ENCODE measurements at places on chromosomes 12 and 14.
A peak's percentile ranks its signal among the peaks of the same experiment; 100 is the strongest.

DNA sequence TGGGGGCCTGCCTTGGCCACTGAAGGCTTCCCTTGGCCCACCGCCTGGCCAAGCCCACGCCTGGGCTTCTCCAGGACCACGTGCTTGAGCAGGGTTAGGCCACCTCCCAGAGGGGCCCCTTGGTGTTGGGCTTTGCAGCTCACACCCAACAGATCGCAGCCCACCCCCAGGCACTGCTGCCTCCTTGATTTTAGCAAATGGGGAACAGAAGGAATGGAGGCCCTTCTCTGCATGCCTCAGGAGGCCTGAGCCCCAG, 23.3 kb downstream of the RAB35 start:
- no peak for DNase-seq

DNA sequence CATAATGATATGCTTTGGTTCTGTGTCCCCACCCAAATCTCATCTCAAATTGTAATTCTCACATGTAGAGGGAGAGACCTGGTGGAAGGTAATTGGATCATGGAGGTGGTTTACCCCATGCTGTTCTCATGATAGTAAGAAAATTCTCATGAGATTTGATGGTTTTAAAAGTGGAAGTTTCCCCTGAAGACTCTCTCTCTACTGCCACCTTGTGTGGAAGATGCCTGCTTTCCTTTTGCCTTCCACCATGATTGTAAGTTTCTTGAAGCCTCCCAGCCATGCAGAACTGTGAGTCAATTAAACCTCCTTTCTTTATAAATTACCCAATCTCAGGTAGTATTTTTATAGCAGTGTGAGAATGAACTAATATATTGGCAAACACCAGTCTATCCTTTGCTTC, 260.4 kb upstream of the PPFIA2 start:
- DNase-seq = no peak

- DNase-seq = no peak
Observed at GRCh38 chr12:105273601-105274000, 37.6 kb upstream of the APPL2 start.

DNA sequence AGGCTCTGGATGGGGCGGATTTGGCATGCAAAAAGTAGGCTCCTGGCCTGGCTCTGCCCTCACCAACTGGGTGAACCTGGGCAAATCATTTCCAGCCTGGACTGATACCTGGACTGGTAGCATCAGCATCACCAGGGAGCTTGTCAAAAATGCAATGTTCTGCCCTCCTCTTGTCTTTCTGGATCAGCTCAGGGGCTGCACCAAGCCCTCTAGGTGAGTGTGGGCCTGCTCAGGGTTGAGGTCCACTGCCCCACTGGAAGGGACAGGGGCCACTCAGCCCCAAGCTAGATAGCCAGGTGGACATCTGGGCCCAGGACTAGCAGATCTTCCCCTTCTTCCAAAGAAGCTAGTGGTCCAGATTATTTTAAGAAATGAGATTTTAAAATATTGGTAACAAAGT, 99.6 kb downstream of the RBM19 start:
- DNase-seq = no peak

DNA sequence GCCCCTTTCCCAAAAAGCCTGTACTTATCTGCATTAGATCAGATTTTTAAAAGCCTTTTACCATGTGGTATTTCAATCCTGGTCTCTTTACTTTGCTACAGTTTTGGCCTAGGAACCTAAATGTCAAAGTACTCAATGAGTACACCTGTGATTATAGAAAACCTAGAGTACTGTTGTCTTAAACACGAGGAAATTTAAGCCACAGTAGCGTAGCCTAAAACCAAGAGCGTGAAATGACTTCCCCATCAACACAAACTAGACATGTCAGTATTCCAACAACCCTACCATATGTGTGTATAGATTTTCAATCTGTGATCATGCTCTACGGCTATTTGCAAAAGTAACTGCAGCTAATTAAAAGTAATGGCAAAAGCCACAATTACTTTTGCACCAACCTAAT, 52.7 kb upstream of the OR5AU1 start:
- DNase-seq = no peak

GRCh38 chr12:96474206-96474605, 15.2 kb upstream of the CFAP54 start:
- DNase-seq = no peak

- DNase-seq = no peak
Observed at GRCh38 chr12:82682326-82682725, 4.4 kb upstream of the TMTC2 start.

- no peak for DNase-seq
Observed at GRCh38 chr12:57236925-57237595, 7.5 kb downstream of the SHMT2 start.

- DNase-seq = no peak
Observed at GRCh38 chr12:81222846-81223592, 145.1 kb downstream of the ACSS3 start.

GRCh38 chr12:52213564-52214420, 19.3 kb upstream of the KRT7 start:
- DNase-seq = peak; percentile 87

- DNase-seq = no peak
Observed at GRCh38 chr14:93737634-93738033, 50.7 kb downstream of the PRIMA1 start.

DNA sequence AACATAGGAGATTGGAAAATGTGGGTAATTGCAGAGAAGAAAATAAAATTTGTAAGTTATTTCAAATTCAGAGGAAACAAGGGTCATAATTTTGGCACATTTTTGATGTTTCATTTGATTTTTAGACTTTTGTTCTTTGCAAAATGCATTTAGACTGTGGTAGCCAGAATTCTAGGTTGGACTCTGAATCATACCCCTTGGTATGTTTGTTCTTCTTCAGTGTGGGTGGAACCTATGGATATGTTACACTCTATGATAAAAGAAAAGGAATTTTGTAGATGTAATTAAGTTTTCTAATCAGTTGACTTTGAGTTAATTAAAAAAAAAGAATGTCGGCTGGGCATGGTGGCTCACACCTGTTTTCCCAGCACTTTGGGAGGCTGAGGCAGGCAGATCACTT, 827.0 kb downstream of the AACS start:
- no peak for DNase-seq

GRCh38 chr14:101464310-101464983, 96.8 kb upstream of the DIO3 start:
- DNase-seq = no peak

DNA sequence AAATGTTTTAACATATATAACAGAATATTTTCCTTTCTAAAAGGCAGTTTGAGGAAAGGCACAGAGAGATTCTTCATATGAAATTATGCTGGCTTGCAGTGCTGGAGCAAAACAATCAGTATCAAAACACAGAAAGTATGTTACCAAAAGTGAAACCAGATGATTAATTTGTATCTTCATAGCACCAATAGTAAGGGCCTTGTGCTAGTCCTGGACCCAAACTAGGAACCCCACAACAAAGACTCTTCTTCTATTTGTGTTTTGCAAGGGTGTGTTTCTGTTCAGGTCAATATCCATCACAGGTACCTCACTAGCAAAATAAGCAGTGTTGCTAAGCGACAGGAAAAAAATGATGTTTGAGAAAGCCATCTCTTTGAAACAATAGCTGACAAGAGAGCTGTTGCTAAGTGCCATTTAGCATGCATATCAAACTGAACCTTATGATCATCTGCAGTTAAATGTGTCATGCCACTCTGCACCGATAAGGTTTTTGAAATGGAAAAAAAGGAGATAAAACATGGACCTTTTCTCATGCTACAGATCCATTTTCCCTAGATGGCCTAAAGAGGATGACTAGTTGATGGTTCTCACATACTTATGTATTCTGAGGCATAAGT, 196.2 kb upstream of the ALG10 start:
- no peak for DNase-seq

DNA sequence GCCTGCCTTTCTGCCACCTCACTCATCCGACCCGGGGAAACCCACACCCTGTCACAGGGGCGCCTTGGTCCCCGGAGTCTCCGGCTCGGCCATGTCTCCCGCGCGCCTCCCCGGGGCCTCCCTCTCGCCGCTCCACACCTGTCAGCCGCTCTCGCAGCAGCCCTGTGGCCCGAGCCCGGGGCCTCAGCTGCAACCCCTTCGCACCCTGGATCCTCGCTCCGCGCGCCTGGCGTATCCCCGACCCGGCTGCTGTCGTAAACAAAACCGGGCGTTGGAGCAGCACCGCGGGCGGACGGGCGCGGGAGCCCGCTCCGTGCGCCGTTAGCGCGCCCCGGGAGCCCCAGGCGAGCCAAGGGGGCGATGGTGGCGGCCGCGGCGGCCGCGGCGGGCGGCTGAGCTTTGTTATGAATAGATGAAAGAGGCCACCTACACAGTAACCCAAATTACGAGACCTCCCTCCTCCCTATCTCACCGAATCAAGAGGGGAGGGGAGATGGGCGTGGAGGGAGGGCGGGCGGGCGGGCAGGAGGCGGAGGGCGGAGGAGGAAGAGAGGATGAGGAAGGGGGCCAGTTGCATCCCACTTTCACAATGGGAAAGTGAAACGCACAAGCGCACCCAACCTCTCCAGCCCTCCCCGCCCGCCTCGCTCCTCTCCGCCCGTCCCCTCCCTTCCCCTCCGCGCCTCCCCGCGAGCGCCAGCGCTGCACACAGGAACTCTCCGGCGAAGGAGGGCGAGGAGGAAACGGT, at the start of gene PLXNC1:
Gene PLXNC1 (plus strand): TSS at position 587 of the 748 bp plus-strand sequence. CDS start 395 bp downstream, outside the sequence.
- peak; percentile 11 for DNase-seq

DNA sequence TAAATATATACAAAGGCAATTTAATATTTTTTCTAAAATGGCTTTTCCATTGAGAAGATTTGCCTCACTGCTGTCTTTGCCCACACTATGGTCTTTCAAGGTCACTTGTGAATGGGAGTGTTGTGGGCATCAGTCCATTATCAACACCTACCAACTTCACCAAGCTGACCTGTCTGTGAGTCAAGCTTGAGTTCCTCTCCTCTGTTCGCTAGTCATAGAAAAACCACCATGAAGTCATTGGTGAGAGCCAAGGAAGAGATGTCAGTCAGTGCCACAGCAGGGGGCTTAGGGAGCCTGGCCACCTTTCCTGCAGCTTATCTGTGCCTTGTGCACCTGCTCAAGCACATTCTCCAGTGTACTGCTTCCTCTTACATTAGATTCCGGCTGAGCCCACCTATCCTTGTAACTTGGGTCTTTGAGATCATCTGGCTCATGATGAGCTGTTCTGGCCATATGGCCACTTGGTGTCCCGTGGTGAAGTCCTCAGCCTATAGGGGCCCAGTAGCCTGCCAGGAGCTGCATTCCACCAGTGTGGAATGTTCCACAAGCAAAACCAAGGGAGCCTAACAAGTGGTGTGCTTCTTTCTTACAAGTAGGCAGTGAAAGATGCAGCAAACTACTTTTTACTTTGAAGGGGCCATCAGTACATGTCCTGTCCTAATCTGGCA, 80.8 kb upstream of the C12orf71 start:
- DNase-seq = no peak

DNA sequence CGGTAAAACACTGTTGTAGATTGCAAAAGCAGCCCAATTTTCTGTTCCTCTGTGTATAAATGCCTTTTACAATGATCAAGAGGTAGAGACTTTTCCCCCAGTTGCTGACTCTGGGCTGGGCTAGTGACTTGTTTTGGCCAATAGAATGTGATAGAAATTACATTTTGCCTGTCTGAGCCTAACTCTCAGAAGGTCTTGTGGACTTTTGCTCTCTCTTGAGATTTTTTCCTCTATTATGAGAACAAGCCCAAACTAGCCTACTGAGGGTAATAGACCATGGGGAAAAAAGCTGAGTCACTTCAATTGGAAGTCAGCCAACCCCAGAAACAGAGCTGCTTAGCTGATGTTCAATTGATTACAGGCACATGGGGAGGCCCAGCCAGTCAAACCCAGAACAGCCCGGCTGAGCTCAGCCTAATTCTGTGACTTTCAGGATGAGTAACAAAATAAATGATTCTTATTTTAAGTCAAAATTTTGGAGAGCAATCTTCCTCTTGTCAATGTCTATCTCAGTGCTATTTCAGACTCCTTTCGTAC, 61.4 kb downstream of the MYF5 start:
- peak; percentile 90 for DNase-seq

DNA sequence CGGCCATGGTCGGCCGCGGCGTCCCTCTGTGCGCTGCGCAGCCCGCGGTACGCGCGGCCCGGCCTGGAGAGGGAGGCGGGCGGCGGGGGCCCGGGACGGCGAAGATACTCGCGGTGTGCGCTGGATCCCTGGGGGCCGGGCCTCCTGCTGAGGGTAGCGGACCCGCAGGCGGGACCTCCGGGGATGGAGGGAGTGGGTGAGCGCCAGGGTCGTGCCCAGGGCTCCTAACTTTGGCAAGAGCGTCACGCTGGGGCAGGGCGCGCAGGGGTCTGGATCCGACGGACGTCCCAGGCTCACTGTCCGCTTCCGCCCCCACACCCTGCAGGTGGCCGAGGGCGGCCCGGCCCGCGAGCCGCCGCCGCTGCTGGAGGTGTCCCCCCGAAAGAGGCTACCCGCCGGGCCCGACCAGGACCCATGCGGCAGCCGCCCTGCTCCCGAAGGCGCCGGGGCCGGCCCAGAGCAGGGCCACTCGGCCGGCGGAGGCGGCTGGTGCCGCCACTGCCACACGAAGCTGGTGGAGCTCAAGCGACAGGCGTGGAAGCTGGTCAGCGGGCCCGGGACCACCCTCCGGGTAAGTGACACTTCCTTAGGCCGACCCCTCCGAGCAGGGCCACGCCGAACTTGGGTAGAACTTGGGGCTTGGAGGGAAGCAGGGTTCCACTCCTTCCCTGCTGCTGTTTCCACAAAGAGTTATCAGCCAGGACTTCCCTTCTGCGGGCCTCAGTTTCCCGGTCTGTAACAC, 502 bp downstream of the KIF26A start:
- DNase-seq = no peak

- no peak for DNase-seq
Observed at GRCh38 chr14:78752518-78753188, 582.5 kb downstream of the NRXN3 start.

GRCh38 chr14:89308232-89308959, 108.6 kb downstream of the FOXN3 start:
- DNase-seq = no peak

- DNase-seq = no peak
Observed at GRCh38 chr12:67816269-67816668, 167.7 kb downstream of the DYRK2 start.

DNA sequence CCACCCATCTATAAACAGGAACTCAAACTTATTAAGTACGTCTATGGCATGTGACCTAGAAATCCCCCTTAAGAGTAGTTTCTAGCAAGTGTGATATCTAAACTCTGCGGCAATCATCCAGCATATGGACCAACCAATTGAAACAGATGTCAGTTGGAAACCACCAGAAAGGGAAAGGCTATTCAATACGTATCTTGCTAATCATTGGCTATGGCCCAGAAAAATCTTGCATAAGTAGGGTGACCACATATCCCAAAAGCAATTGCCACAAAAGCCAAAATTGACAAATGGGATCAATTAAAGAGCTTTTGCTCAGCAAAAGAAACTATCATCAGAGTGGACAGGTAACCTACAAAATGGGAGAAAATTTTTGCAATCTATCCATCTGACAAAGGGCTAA, 24.2 kb downstream of the SYNJ2BP start:
- DNase-seq = no peak

DNA sequence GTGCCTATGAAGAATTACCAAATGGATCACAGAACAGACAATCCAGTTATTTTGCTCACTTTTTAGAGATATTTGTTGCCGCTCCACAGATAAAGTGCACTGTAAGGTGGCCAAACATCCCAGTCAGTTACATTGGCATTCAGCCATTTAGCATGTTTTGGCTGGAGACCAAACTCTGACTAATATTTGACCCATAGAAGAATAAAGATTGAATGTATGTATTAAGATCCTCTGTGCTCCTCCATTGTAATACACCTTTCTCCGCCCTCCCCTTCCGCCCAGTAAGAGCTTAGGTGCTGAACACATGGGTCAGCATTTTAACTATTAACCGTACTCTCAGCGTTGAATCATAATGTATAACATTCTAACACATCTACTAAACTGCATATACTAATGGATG, 163.4 kb downstream of the ANO6 start:
- DNase-seq = peak; percentile 85

GRCh38 chr12:79535751-79536150, 155.0 kb downstream of the PAWR start:
- DNase-seq = no peak

All from dermis microvascular lymphatic vessel endothelial cell (primary cell).